ENCODE measurements at places on chromosomes 5 and 9. TPM values are rescaled to one million over a fixed set of nuclear protein-coding genes. Genes with fewer than 3 reads are reported as not detected.

ZNF454 gene
- total RNA-seq, result 10.0 TPM

FOXI1 gene
- not detected for total RNA-seq

CCL28 gene
- total RNA-seq, result 6.1 TPM

- DNase-seq, result no peak
- no peaks in the 10 kb centered on the region for H3K27me3 ChIP-seq
- no peaks in the 10 kb centered on the region for H3K4me1 ChIP-seq
- H3K4me3 ChIP-seq, result no peak overlapping the region
- H3K27ac ChIP-seq, result no peak overlapping the region
- H3K36me3 ChIP-seq, result no peaks in the 10 kb centered on the region
These were observed 101.7 kb downstream of the CDH18 start for GRCh38 chr5:19886123-19886917.

- no peak overlapping the region for H3K27ac ChIP-seq
- DNase-seq, result no peak
- H3K4me1 ChIP-seq, result peaks cover 36% of the 10 kb centered on the region
- H3K4me3 ChIP-seq, result no peak overlapping the region
- peaks cover 17% of the 10 kb centered on the region for H3K27me3 ChIP-seq
These were observed 21.1 kb upstream of the TOR2A start for GRCh38 chr9:127756233-127756632.

GRCh38 chr9:36503172-36504088 lies 69.3 kb upstream of the MELK start:
- no peaks in the 10 kb centered on the region for H3K27me3 ChIP-seq
- DNase-seq, result no peak
- peaks cover 12% of the 10 kb centered on the region for H3K4me1 ChIP-seq
- H3K36me3 ChIP-seq, result no peaks in the 10 kb centered on the region
- H3K27ac ChIP-seq, result no peak overlapping the region

GRCh38 chr9:114263853-114264510 lies 58.9 kb upstream of the ORM1 start:
- no peak overlapping the region for H3K27ac ChIP-seq
- peaks cover 33% of the 10 kb centered on the region for H3K4me1 ChIP-seq
- H3K27me3 ChIP-seq, result peaks cover 2% of the 10 kb centered on the region

GRCh38 chr5:140356853-140357725 lies 2.9 kb upstream of the SLC4A9 start:
- no peak for DNase-seq
- H3K27ac ChIP-seq, result no peak overlapping the region
- H3K4me1 ChIP-seq, result peaks cover 15% of the 10 kb centered on the region
- no peak overlapping the region for H3K4me3 ChIP-seq
- H3K27me3 ChIP-seq, result no peaks in the 10 kb centered on the region

- no peak for DNase-seq
- H3K27ac ChIP-seq, result no peak overlapping the region
- no peak overlapping the region for H3K4me3 ChIP-seq
- H3K27me3 ChIP-seq, result no peaks in the 10 kb centered on the region
These were observed 41.2 kb downstream of the PDCD1LG2 start for GRCh38 chr9:5551368-5552150.

- no peaks in the 10 kb centered on the region for H3K36me3 ChIP-seq
- H3K27ac ChIP-seq, result no peak overlapping the region
- DNase-seq, result no peak
- no peak overlapping the region for H3K4me3 ChIP-seq
These were observed 71.1 kb downstream of the GNAQ start for GRCh38 chr9:77960356-77961153.

DNA sequence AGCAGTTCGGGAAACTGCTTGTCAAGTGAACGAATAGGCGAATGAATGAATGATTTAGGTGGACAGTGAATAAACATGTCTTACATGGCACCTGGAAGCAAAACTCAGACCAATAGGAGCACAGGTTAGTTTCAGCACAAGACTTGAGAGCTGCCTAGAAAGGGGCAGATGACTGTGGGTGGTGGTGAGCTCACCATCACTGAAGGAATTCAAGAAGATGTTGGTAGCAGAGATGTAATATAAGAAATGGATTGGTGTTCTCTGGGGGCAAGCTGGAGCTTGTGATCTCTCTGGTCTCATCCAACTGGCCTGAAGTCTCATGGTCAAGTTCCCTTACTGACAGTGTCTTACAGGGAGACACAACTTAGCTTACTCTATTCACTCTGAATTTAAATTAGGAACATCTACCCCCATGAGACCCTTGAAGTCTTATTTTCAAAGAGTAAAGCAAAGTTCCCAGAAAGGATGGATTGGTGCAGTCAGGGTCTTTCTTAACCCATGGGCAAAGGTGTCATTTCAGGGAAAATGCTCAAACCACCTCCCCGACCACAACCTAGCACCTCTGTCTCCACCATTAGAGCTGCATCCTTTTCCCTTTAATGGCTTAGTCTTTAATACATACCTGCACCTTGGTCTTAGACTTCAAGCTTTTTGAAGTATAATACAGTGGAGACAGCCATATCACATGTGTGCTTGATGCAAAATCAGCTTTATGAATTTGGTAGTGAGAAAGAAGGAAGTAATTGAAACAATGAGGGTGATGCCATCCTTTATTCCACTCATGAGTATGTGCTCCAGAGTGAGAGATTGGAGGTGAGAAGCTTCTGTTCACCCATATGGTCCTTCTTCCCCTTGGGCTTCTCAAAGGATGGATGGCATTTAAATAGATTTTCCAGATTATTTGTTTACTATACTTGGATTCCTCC lies 5.1 kb downstream of the LCP2 start:
- H3K4me3 ChIP-seq, result no peak overlapping the region
- DNase-seq, result no peak
- H3K27me3 ChIP-seq, result no peaks in the 10 kb centered on the region
- no peak overlapping the region for H3K27ac ChIP-seq
- H3K4me1 ChIP-seq, result no peaks in the 10 kb centered on the region

GRCh38 chr5:96407436-96407835 lies 25.6 kb downstream of the PCSK1 start:
- no peaks in the 10 kb centered on the region for H3K27me3 ChIP-seq
- H3K27ac ChIP-seq, result no peak overlapping the region
- no peak overlapping the region for H3K4me3 ChIP-seq
- no peaks in the 10 kb centered on the region for H3K4me1 ChIP-seq
- DNase-seq, result no peak

Data from spinal cord (tissue), 10 donors.